CD4-positive, alpha-beta T cell treated with Interferon alpha-2 for 1 hour (primary cell): ENCODE measurements at places on chromosomes 13 and 19.

DNA sequence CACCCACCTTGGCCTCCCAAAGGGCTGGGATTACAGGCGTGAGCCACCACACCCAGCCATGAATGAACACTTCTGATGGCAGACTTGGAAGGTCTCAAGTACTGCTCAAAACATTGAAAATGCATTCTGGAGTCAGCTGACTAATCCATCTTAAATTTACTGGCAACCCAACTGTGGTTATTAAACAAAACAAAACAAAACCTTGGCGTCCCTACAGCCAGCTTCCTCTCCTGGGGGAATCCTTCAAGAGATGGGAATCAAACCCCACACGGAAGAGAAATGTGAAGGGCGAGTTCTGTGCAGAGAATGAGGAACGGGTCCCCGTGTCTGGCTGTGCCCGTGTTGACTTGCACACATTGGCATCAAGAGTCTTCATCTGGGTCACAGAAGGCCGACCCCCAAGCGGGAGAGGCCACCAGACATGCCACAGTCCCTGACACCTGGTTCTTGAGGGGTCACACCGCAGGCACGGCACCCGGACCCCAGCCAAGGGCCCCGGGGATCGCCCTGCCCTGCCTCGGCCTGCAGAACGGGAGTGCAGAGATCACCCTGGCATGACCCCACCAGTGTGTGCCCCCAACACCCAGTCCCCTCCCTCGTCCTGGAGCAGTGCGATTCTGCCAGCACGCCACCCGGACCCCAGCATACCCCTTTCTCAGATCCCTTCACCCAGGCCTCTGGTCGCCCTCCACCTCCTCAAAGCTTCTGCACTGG lies 3.2 kb downstream of the MAP2K2 start:
- no peak for DNase-seq

GRCh38 chr19:15331419-15332310 lies 674 bp downstream of the BRD4 start:
- DNase-seq = peak; percentile 73

- no peak for DNase-seq
These were observed 53.2 kb downstream of the CRTC1 start for GRCh38 chr19:18736415-18737336.

- no peak for DNase-seq
These were observed 2.9 kb downstream of the URAD start for GRCh38 chr13:27985600-27985999.

GRCh38 chr19:35184884-35185283 lies 30.3 kb downstream of the FXYD5 start:
- no peak for DNase-seq

- no peak for DNase-seq
These were observed 28.1 kb downstream of the SLC7A1 start for GRCh38 chr13:29567411-29567810.

GRCh38 chr13:23434491-23434890 lies 989 bp upstream of the SACS start:
- DNase-seq = no peak

GRCh38 chr13:78137404-78138142 lies 218.9 kb upstream of the EDNRB start:
- peak; percentile 41 for DNase-seq

DNA sequence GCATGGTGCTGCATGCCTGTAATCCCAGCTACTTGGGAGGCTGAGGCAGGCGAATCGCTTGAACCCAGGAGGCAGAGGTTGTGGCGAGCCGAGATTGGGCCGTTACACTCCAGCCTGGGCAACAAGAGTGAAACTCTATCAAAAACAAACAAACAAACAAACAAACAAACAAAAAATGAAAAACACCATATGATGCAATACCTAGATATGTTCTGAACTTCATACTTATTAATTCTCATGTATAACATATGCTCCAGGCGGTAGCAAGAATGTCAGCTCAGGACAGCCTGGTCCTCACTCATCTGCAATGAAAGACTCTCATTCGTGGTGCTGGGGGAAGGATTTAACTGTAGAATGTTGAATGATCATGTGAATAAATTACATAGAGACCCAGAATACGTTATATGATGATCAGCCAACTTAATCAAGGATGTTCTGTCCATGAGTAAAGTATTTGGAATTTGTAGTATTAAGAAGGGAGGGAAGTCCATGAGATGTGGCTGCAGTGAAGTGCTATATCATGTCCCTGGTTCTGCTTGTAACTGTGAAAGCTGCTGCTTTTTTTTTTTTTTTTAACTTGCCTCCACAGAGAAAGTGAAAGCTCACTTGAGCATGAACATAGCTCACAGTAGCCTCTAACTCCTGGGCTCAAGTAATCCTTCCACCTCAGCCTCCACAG lies 206.8 kb downstream of the UQCRFS1 start:
- no peak for DNase-seq

- no peak for DNase-seq
These were observed 174.2 kb downstream of the TEX29 start for GRCh38 chr13:111494641-111495040.

- no peak for DNase-seq
These were observed 32.3 kb downstream of the UGGT2 start for GRCh38 chr13:96020931-96021330.

GRCh38 chr19:18675779-18676178 lies 7.7 kb upstream of the CRTC1 start:
- DNase-seq = peak; percentile 24

DNA sequence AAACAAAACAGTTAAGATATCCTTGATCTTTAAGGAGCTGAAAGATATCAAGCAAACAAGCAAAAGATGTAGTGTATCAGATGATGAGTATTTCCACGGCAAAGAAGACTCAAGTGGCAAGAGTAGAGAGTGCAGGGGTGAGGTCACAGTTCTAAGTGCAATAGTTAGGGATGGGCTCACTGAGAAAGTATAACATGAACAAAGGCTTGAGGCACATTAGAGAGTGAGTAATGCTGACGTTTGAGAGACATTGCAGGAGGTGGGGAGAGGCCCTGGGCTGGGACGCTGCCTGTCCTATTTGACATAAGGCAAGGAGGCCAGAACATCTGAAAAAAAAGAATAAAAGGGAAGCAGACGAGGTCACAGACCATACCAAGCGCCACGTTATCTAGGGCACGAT lies 1.4 kb downstream of the DUXA start:
- DNase-seq = no peak

DNA sequence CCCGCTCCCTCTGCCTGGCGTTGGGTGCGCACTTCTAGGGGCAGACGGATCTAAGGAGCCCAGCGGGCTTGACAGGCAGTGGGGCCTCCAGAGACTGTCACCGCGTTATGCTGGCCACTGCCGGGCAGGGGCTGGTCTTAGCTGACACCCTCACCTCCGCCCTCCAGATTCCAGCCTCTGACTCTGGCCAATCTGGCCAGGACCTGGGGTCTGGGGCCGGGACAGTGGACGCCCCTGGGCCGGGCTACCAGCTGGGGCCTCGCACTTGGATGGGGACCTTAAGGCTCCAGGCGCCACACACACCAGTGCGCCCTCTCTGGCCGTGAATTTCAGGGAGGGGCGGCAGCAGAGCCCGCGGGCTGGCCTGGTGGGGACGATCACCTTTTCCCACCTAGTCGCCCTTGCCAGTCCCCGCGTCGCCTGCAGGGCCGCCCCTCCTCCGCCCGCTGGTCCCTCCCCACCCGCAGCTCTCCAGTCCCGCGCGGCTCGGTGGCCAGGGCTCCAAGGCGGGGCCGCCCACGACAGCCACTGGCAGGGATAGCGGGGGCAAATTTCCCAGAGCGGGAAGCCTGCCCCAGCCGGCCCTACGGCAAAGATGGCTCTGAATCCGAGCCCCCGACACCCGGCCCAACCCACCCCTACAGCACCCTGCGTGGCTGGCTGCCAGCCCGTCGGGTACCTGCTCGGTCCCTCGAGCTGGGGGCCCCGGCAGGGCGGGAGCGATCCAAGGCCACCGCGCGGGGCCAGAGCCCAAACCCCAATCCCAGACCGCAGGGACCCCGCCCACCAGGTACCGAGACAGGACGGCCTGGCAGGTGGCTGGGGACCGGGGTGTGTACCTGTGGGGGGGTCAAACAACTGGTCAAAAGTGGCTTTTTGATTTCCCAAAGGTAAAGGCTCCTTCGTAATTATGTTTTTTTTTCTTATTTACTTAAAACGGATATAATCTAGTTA lies 6.1 kb upstream of the ZNF98 start:
- DNase-seq = no peak

- no peak for DNase-seq
These were observed 42.5 kb downstream of the GNG7 start for GRCh38 chr19:2659856-2660432.

GRCh38 chr13:103203735-103204330 lies 137.6 kb upstream of the SLC10A2 start:
- DNase-seq = no peak

DNA sequence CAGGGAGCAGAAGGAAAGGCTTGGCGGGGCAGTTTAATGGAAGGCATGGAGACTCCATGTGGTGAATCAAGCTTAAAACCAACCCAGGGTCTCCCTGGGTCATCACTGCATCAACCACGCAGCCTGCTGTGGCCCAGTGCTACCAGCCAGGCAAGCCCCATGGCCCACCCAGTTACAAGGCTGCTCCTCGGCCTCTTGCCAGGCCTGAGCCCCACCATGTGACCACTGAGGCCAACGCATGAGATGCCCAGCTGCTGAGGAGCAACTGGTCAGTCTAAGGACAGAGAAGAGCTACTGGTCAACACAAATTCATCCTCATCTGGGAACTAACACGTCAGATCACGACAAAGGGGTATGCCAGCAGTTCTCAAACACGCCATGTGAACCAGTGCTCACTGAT lies 15.4 kb upstream of the KPTN start:
- DNase-seq = no peak

DNA sequence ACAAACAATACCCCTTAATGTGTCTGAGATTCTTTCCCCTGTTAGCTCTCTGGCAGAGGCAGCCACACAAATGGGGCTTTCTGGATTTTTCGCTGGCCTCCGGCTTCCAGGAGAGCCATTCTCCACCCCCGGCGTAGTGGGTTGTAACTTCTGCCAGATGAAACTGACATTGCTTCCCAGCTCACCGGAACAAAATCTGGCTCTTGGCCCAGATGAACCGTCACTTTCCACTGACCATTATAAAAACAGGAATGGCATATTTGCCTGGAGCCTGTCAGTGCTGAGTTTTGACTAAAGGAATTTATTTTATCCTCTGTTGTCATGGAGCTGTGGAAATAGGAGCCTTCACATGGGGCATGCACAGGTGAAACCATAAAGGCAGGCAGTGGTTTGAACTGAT lies 120.6 kb upstream of the GPR12 start:
- DNase-seq = no peak

DNA sequence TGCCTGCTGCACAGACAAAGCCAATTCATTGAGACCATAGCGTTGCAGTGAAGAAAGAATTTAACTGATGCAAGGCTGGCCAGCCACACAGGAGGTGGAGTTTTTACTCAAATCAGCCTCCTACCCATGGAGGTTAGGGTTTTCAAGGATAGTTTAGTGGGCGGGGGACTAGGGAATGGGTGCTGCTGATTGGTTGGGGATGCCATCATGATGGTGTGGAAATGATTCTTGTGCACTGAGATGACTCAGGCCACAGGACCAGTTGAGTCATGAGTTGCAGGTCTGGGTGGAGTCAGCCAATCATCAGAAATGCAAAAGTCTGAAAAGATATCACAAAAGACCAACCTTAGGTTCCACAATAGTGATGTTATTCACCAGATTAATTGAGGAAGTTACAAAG lies 359.6 kb downstream of the FOXO1 start:
- no peak for DNase-seq

GRCh38 chr19:47100290-47100689 lies 13.3 kb downstream of the ZC3H4 start:
- DNase-seq = no peak

GRCh38 chr13:34611671-34612070 lies 330.4 kb upstream of the NBEA start:
- no peak for DNase-seq

- peak; percentile 42 for DNase-seq
These were observed 310.9 kb downstream of the ZNF536 start for GRCh38 chr19:30682999-30683536.

DNA sequence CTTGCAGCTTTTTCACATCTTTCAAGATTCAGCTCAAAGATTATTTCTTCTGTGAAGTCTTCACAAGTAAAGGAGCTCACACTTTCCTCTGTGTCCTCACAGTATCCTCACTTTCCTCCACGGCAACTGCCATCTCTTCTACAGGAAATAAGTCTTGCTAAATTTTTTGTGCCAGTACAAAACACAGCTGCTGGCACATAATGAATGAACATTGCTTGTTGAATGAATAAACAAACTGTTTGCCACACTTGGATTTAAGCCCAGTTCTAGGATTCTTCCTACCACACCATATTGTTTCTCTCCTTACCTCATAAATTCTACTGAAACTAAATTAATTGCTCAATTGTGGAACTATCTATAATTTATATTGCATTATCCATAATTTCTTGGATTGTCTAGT lies 59.5 kb downstream of the RAP2A start:
- no peak for DNase-seq

DNA sequence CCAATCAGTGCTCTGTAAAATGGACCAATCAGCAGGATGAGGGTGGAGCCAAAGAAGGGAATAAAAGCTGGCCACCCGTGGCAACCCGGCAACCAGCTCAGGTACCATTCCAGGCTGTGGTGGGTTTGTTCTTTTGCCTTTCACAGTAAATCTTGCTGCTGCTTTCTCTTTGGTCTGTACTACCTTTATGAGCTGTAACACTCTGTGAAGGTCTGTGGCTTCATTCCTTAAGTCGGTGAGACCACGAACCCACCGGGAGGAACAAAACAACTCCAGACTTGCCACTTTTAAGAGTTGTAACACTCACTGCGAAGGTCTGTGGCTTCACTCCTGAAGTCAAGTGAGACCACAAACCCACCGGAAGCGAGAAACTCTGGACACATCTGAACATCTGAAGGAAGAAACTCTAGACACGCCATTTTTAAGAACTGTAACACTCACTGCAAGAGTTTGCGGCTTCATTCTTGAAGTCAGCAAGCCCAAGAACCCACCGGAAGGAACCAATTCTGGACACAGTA lies 16.5 kb upstream of the SPACA6 start:
- peak; percentile 38 for DNase-seq

- no peak for DNase-seq
These were observed 4.9 kb upstream of the OLFM2 start for GRCh38 chr19:9941231-9941630.

GRCh38 chr19:46351241-46352041 lies 4.6 kb downstream of the PPP5C start:
- DNase-seq = peak; percentile 41
